NCI-H524 treated with DMSO at 0.1 percent for 48 hours (cell line): ENCODE measurements at places on chromosomes 1 and 21.

DNA sequence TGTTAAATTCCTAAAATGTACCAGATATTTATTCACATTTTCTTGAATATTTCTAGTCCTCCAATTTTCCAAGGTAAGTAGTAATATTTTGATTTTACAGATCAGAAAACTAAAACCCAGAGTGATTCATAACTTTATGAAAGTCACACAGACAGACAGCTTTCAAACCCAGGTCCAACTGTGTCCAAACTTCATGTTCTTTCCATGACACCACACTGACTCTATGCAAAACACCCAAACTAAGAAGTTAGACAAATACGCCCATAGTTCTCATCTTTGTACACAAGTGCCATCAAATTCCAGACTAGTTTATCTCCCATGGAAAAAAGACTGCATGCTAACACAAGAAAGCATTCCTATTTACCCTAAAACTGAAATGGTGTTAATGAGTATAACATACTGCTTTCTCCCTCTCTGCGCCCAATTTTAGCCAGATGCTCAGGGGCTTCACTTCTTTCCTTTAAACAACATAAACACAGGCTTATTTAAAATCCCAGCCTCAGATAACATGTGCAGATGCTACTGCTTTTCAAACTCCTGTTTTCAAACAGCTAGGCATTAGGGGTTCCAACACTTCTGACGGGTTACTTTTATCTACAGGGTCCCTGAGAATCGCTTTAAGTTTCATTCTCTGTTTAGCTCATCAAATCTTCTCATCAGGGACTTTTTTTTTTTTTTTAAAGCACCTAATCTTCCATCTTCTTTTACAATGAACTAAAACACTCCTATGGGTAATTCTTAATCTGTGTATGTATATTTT is 44.6 kb downstream of the WASF2 start:
- no peak for DNase-seq

DNA sequence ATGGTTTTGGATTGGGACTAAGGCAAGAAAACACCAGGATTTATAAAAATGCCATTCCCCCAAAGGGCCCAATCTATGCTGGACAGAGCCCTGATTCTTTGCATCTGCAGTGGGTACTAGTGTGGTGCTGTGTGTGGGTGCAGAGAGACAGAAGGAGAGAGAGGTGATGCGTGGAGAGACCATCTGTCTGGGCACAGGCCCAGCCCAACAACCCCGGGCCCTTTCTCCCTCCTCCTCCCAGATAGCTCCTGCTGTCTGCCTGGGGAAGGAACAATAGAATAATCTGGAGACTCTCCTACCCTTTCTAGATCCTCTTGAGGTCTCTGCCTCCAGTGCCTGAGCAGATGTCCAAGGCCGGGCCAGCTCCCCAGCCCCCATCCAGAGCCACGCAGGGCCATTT is 15.1 kb downstream of the KIAA1614 start:
- DNase-seq: peak; percentile 86

- DNase-seq: no peak
These were observed 4.3 kb downstream of the AGRN start for GRCh38 chr1:1024149-1024770.

GRCh38 chr1:186033847-186034271 is 299.7 kb downstream of the HMCN1 start:
- DNase-seq: no peak

DNA sequence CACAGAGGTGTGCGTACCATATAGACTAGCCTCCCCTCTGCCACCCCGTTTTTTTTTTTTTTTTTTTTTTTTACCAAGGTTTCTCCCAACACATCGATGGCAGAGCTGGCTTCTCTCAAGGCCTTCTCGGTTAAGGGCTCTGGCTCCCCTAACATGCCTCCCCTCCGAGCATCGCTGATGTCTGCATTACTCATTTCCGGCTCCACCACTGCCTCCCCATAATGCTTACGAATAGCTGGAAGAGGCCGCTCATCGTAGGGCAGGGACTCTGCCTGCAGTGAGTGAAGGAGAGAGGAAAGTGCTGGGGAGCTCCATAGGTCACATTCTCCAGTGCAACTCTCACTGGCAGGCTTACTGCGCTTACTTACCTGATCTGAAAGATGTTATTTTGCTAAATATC is 20.6 kb downstream of the CEP104 start:
- DNase-seq: no peak

GRCh38 chr1:156922986-156923669 is 2.7 kb downstream of the LRRC71 start:
- no peak for DNase-seq

GRCh38 chr1:235566084-235566483 is 61.8 kb upstream of the B3GALNT2 start:
- no peak for DNase-seq

DNA sequence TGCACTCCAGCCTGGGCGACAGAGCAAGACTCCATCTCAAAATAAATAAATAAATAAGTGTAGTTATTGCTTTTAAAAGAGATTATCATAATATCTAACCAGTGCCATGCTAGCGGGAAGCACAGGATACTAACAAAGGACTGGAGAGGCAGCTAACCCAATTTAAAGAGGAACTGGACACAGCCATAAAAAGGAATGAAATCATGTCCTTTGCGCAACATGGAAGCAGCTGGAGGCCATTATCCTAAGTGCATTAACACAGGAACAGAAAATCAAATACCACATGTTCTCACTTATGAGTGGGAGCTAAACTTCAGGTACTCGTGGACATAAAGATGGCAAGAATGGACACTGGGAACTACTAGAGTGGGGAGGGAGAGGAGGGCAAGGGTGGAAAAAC is 54.9 kb downstream of the TM2D1 start:
- no peak for DNase-seq

GRCh38 chr1:22317231-22317919 is 134.3 kb upstream of the ZBTB40 start:
- no peak for DNase-seq

DNA sequence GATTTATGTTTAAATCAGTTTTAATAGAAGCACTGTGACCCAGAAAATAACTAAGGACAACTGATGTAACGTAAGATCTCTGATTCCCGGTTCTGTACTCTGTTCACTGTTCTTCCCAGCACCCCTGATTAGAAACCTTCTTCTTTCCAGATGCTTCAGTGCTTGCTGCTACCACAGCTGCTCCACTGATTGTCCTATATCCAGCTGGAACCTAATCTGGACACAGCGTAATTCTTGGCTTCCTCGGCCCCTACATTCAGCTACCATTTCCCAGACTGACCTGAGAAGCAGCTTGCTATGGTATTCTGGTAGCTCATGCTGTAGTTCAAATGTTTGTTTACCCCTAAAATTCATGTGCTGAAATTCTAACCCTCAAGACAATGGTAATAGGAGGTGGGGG is 302.7 kb downstream of the GRIK1 start:
- no peak for DNase-seq

DNA sequence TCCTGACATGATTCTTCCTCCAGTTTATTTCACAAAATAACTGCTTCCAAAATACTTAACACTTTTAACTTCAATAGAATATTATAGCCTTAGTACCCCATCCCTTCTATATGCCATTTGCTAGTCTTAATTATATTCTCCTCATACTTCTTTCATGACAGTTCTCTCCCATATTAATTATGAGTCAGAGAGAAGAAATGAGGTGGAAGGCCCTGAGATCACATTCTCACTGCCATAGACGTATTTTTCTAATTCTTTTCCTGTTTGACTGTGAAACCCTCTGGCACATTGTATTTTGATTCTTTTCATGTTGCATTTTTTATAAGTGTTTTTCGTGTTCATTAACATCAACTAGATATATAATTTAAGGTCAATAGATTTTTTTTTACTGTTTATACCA is 88.4 kb downstream of the GTF2B start:
- DNase-seq: no peak

GRCh38 chr1:28800324-28800723 is 11.6 kb upstream of the OPRD1 start:
- no peak for DNase-seq

GRCh38 chr1:10586125-10586524 is 111.4 kb downstream of the PEX14 start:
- no peak for DNase-seq

DNA sequence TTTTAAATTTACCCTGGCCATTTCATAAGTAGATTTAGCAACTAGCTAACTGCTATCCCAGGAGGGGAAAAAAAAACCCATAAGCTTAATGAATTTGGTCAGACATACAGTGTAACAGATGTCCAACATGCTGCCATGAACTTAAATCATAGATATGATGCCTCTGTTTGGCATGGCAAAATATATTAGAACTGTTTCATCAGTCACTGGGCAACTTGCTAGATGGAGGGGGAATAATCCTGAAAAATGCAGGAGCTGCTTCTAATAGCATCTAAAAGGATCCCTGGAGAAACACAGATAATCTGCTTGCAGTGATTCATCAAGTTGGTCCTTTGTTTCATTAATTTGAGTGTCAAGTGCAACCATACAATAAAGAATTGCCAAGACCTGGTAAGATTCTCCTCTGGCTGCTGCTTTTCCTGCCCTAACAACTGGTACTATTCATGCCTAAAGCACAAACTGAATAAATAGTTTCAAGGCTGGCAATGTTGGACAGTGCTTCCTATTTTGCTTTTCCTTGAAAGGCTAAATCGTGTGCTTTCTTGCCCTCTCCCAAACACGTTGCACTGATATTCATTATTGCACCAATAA is 1.5 kb upstream of the ST6GALNAC5 start:
- no peak for DNase-seq

DNA sequence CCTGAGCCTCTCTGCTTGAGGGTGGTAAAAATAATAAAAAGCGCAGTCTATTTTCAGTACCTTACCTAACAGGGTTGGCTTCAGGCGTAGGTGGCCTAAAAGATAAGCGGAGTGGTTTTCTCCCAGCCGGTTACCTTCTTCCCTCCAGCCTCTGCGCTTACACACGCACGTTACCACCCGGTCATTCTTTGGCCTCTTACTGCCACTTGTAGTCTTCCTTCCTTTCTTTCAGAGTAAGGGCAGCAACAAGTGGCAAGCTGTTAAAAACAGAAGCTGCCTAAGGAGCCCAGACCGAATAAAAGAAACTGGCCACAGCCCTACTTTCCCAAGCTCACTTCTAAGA is 35.4 kb downstream of the CLCA1 start:
- peak; percentile 53 for DNase-seq

DNA sequence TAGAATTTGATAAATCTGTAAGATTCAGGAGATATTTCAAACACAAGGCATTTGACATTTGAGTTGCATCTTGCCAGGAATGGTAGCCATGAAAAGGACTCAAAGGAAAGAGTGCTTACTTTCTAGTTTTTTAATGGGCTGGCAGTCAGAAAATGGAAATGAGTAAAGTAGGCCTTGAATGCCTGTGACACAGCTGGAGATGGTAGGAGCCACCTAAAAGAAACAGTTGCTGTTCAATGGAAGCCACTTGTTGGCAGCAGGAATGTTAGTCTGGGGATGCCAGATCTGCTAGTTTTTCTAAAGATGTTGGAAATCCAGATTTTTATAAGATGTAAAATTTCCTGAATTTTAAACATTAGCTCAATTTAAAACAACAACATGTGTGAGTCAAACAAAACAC is 43.6 kb downstream of the CACHD1 start:
- no peak for DNase-seq

DNA sequence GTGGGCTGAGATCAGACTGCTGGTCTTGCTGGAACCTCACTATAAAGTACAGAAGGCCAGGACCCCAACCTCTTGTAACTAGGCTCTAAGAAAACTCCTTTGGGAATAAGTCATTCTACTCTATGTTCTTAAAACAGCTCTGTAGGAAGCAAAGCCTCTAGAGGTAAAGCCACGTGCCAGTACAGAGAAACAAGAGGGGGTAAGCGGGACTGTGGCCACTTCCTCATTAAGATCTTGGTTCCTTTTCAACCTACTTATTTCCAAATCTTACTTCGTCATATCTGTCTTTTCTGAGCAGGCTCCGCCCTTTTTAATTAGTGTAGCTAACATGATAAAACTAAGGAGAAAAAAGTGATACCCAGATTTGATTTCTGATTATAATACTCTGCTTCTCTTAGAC is 3.8 kb downstream of the NCSTN start:
- no peak for DNase-seq

GRCh38 chr1:17158961-17159360 is 39.7 kb upstream of the PADI2 start:
- DNase-seq: no peak

- no peak for DNase-seq
These were observed 5.3 kb downstream of the IL23R start for GRCh38 chr1:67171574-67171955.

DNA sequence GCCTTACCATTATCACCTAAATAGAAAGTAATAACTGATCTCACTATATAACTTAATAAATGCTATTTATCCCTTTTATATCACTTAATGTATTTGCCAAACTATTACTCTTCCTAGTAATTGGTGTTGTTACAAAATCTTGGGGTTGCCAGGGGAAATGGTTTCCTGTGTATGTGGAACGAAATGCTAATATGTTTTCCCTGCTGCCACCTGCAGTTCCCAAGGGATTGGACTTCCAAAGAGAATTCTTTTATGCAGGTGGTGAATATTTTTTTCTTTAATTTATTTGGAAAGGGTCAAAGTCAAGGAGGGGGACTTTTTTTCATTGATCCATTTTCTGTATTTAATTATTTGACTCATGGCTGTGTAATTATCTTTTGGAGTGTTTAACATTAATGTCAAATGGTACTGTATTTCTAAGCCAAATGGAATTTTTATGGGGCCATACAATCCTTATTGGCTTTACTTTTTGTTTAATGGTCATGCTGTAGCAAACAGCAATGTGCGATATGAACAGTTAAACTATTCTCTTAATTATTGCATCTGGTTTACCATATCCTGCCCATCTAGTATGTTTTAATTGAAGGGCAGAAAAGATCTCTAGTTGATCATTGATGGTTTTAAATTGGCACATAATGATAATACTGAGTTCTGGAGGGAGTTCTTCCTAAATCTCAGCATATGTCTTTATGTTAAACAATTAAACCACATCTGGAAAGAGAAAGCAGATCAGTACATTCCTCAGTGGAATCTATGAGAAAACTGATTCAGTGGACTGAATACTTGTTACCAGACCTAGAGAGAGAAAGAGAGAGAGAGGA is 486.3 kb downstream of the TTLL7 start:
- no peak for DNase-seq

DNA sequence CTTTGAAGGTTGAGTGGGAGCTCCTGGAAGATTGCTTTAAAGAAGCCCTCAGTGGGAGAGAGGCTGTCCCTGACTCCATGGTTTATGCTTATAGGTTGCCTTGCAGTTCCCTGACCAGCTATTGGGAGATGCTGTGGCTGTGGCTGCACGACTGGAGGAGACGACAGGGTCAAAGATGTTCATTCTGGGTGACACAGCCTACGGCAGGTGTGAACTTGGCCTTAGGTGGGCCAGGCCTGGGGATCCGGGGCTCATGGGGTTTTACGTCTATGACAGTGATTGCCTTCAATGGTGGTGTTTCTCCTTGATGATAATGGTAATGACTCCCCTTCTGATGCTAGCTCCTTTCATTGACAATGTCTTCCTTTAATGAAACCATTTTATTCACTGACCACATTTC is 692 bp downstream of the DPH2 start:
- DNase-seq: no peak

- no peak for DNase-seq
These were observed 21.3 kb downstream of the RAB3B start for GRCh38 chr1:51969038-51969705.

DNA sequence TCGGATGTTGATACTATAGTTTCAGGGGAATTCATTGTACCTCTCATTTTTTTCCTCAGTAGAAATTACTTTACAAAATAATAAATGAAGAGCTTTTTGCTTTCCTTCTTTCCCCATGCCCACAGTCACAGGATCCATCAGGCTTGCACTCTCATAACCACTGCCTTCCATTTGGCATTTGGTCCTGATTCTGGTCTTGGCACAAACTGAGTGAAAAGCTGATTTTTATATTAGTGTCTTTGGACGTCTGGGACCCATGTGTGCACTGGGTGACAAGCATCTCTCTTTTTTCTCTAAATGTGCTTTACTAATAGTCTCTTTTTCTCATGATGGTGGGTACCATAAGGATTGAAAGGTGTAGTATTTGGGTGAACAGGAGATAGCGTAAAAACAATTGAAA is 2.8 kb downstream of the ELAVL4 start:
- DNase-seq: no peak
